Activated naive CD4-positive, alpha-beta T cell treated with anti-CD3 and anti-CD28 coated beads, Interleukin-2, amount 50 U/mL, for 72 hours (primary cell): ENCODE measurements at places on chromosomes 13 and 19.

- DNase-seq, result no peak
Measured at GRCh38 chr13:40058757-40059236, 403.3 kb downstream of the COG6 start.

DNA sequence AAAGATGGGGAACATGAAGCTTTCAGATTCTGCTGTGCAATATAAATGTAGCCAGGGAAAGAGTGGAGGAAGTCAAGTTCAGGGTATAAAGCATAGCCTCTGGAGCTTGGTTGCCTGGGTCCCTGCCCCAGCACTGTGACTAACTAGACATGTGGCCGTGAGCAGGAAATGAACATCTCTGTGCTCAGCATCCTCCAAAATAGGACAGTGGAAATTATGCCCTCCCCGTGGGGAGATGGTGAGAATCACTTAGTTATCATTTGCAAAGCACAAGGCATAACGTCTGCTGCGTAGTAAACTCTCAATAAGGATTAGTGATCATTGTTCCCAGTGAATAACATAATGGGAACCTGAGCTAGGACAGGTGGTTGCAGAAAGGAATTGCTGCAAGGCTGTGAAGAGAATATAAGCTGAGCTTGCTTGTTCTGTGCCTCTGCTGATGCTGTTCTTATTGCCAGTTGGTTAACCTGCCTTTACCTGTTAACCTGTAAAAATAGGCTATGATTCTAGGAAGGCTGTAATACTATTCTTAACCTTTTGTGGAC is 441.0 kb downstream of the COG6 start:
- DNase-seq, result no peak

- peak; percentile 26 for DNase-seq
Measured at GRCh38 chr19:681029-682019, 5.1 kb downstream of the FSTL3 start.

DNA sequence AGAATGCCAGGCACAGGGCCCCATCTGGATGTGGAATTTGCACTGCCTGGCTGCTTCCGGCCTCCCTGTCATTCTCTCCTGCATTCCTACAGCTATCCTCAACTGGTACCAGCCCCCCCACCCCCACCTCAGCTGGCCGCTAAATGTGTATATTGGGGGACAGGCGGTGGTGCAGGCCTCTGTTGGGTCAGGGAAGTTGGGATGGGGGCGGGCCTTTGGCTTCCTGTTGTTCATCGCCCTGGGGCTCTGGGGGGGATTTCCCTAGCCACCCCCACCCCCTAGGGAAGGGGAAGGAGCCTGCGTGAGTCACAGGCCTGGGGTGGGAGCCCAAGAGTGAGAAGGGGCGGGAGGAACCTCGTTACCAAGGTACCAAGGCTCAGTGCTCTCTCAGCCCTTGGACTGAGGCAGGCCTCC is 10.6 kb downstream of the POU2F2 start:
- peak; percentile 90 for DNase-seq

GRCh38 chr19:940591-941291 is 14.9 kb downstream of the ARID3A start:
- DNase-seq, result no peak

- DNase-seq, result no peak
Measured at GRCh38 chr19:51295382-51296126, 15.9 kb upstream of the IGLON5 start.

GRCh38 chr13:31949486-31949885 is 82.1 kb upstream of the FRY start:
- DNase-seq, result no peak

GRCh38 chr13:110634558-110634957 is 19.2 kb downstream of the NAXD start:
- DNase-seq, result no peak

- no peak for DNase-seq
Measured at GRCh38 chr19:44112802-44113137, 429 bp upstream of the ZNF225 start.

DNA sequence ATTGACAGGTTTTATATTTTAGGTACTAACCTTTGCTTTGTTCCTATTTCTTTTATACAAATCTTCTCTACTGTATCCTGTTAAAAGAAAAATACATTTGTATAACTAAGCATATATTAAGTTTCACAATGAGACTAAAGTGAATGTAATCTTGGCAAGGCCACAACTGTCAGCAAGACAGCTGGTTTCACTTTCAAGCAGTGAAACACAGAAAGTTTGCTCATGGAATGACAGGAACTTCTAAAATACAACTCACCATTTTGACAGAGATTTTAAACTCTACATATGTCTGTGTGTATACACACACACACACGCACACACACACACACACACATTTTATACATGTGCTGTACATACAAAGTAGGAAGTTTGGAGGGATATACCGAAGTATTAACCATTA is 53.3 kb downstream of the PARP4 start:
- DNase-seq, result peak; percentile 7

DNA sequence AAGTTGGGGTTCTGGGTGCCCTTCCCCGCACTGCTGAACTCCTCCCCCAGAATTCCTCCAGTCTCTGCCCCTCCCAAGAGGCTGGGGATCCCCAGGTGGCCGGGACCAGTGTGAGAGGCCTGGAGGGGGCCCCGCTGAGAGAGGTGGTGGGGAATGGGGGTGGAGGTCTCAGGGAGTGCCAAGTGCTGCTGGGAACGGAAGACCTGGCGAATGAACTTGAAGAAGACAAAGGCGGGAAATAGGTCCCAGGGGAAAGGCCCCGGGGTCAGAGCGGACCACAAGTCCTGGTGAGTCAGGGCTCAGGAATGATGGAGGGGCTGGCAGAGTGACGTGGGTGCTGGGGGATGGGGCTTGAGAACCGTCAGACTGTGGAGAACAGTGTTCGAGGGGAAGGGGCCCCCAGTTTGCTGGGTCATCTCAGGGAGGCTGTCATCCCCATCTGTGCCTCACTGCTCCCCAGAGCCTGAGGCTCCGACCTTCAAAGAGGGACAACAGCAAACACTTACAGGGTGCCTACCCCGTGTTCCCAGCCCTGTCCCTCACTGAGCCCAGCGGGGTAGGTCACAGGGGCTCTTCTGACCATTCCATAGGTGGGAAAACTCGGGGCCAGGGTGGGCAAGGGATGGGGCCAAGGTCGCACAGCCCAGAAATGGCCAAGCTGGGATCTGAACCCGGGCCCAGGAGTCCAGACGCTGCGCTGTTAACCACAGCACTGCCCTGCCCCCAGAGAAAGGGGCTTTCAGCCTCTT is 16.0 kb upstream of the SEMA6B start:
- no peak for DNase-seq

GRCh38 chr19:43895727-43896308 is 39.3 kb downstream of the ZNF45 start:
- DNase-seq, result no peak

- DNase-seq, result no peak
Measured at GRCh38 chr19:56538761-56539263, at the start of gene ZFP28. Gene ZFP28 (plus strand): TSS chr19:56538948. CDS start chr19:56539019, 71 bp downstream.

GRCh38 chr19:35204799-35205732 is 23.5 kb downstream of the FAM187B start:
- DNase-seq, result no peak

GRCh38 chr13:80931766-80932165 is 590.8 kb upstream of the SPRY2 start:
- DNase-seq, result no peak

GRCh38 chr13:39909634-39910033 is 254.2 kb downstream of the COG6 start:
- no peak for DNase-seq

GRCh38 chr13:108595436-108596274 is 33.8 kb upstream of the MYO16 start:
- DNase-seq, result peak; percentile 5

DNA sequence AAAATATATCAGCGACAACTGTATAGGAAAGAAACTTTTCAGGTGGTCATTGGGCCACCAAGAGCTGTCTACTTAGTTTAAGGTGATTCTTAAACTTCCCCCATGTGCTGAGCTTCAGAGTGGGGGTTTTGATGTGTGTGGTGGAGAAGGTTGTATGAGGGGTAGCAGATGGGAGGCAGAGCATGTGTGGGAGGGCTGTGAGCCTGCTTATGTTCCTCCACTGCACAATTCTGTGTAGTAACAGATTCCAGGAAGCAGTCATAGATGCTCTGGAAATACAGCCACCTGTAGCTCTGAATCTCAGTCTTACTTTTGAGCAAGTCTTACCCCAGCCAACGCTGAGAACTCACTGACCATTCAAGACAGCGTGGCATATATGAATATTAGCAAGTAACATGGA is 95.3 kb upstream of the SPATA13 start:
- DNase-seq, result no peak

DNA sequence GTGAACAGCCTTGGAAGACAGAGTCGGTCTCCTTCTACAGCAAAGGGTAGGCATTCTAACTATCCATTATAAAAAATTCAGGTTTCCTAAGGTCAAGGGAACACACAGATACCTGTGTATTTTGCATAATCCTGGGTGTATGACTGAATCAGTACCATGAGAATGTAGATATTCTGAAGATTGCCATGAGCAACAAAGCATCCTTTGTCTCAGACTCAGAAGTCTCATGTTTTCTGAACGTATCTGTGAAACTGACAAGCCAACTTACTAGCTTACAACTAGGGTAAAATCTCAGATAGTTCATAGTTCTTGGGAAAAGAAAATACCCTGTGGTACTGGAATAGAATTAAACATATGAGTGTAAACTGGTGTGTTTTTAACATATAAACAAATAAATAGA is 6.5 kb downstream of the ZNF566 start:
- DNase-seq, result no peak

- no peak for DNase-seq
Measured at GRCh38 chr19:38057959-38058690, 151.1 kb downstream of the SIPA1L3 start.

- no peak for DNase-seq
Measured at GRCh38 chr13:46119883-46120614, 15.2 kb upstream of the CPB2 start.

- DNase-seq, result no peak
Measured at GRCh38 chr13:97027162-97027554, 32.9 kb upstream of the OXGR1 start.

- DNase-seq, result no peak
Measured at GRCh38 chr19:51573331-51573730, 2.2 kb downstream of the ZNF175 start.

DNA sequence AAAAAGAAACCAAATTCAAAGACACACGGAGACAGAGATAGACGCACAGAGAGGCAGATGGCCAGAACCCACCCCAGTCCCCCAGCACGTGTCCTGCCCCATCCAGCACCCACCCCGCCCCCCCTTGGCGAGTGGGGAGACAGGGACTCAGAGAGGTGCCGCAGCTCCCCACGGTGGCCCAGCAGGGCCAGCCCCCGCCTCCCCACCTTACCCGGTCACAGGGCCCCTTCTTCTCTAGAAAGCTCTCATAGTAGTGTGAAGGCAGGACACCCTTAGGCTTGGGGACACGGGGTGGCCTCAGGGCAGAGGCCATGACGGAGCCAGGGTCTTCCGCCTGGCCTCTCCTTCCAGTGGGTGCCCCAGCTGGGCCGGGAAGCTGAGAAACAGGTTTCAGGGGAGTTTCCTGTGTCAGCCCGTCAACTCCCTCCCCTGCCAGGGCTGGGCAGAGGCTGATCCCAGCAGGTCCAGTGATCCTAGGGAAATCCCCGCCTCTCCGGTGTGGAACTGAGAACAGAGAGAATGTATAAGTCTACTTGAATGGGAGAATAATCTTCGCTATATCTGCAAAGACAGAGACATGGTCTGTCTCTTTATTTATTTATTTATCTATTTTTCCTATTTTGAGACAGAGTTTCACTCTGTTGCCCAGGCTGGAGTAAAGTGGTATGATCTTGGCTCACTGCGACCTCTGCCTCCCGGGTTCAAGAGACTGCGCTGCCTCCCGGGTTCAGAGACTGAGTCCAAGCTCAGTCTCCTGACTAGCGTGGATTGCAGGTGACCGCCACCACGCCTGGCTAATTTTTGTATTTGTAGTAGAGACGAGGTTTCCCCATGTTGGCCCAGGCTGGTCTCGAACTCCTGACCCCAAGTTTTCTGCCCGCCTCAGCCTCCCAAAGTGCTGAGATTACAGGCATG is at the start of gene STAP2:
Gene STAP2 (minus strand): TSS at position 387 of the 915 bp plus-strand sequence. CDS start 74 bp downstream, at position 313.
- DNase-seq, result no peak

DNA sequence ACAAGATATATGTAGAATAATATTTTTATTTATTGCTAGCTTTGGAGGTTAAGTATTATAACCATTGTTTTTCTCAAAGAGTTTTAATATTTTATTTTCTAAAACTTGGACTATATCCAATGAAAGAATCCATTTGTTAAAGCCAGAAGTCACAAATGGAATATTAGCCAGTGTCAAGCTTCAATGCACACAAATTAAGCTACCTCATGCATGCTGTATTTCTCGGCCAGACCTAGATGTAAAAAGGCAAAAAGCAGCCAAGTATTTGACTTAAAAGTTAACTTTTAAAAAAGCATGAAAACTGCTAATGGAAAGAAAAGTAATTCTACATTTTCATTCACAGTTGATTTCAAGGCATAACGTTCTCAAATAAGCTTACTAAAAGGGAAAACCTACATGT is 160.0 kb upstream of the ATXN8OS start:
- DNase-seq, result no peak

DNA sequence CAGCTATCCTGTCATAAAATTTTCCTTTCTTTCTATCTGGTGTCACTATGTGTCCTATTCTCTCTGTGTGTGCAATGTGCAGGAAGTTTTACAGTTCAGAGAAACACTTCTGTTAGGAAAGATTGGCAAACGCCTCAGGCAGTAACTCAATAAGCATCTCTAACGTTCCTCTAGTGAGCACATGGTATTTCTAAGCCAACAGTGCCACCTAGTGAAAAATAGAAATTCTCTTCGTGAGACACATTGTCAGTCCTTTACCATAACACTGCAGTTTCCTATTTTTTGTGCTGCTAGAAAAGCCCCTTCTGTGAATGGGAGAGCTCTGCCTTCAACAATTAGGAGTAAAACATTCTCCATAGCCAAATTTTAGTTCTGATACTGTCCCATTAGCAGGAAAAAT is 50.7 kb downstream of the ZNF723 start:
- DNase-seq, result no peak

GRCh38 chr19:1811942-1812425 is at the start of gene ATP8B3:
Gene ATP8B3 (minus strand): TSS chr19:1812276. CDS start chr19:1811736, 540 bp downstream.
- DNase-seq, result peak; percentile 61

- no peak for DNase-seq
Measured at GRCh38 chr13:42110410-42111155, 62.1 kb downstream of the DGKH start.

DNA sequence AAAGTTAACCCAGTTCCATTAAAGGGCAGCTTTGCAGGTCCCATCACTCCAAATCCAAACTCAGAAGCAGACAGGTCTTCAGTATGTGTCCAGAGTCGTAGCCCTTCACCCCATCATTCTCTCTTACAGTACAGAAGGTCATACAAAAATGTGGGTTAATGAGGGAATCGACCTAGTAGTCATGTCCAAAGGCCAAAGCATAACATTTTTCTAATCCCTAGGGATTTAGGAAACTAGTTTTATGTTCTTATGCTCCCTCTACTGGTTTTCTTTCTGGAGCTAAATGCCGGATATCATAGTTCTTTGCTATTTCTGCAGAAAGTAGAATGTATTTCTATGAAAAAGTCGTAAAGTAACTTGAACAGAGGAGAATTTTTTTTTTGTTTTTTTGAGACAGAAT is 72.2 kb downstream of the DHRS12 start:
- DNase-seq, result no peak

GRCh38 chr13:40026741-40027140 is 371.3 kb downstream of the COG6 start:
- peak; percentile 57 for DNase-seq

GRCh38 chr13:41952749-41953148 is 8.2 kb downstream of the VWA8 start:
- DNase-seq, result no peak

- DNase-seq, result peak; percentile 52
Measured at GRCh38 chr13:45339867-45340266, 1.1 kb downstream of the TPT1 start.
